ENCODE measurements at places on chromosomes 1 and 21. TPM values are rescaled to one million over a fixed set of nuclear protein-coding genes. Genes with fewer than 3 reads are reported as not detected.

DNA sequence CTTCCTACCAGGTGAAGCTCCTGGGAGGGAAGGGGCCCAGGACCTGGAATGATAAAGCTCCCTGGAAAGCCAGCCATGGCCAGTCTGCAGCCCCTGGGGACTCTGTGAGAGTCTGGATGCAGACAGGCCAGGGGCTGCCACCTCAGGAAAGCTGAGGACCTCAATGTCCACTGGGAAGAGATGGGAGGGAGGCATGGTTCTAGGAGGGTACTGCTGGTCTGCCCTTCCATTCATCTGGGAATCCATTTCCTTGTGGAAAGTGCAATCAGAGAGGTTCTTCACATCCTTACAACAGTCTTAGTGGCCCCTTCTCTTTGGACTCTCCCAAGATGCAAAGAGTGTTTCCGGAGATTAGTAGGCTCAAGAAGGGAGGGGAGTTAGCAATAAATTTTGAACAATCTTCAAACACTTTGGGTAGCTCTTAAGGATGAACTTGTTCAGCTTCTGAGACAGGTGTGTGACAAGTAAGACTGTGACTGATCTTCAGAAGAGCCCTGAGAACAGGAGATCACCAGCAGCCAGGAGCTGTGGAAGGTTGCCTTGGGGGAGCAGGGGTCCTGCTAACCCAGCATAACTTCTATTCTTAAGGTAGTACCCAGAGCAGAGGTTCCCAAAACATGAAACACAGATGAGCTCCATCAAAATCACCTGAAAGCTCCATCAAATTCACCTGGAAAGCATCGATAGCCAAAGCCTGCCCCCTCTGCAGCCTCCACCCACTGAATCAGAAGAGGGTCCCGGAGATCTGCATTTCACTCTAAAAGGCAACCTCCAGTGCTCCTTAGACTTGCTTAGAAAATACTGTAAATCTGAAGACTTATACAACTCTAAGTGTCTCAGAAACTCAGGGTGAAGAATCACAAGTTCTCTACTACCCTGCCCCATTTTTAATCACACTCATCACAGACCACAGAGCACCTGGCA lies 616 bp upstream of the LAX1 start:
- no peak for ATAC-seq

The FCRL3 gene
- total RNA-seq, result 0.41 TPM

DNA sequence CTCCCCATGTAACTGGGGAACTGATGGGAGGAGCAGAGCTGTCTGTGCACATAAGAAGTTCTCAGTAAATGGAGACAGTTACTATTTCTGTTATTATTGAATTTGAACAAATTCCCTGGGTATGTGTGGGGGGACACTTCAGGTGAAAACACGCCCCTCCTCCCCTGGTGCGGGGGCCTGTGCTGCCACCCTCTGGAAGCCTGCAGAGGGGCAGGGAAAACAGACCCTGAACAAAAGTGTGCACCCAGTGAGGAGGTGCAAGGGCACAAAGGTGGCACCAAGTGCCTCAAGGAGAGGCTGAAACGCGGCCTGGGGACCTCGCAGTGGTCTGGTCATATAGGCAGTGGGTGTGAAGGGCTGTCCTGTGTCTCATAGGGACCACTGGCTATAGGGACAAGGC lies 18.2 kb upstream of the NADK start:
- no peak for ATAC-seq

GRCh38 chr21:45975020-45975666 lies 6.4 kb upstream of the COL6A1 start:
- ATAC-seq, result no peak

Data from activated T-helper 17 cell treated with anti-CD3 and anti-CD28 coated beads, Interleukin-2, amount 50 U/mL, for 72 hours (primary cell).